ENCODE measurements at places on chromosomes 6 and 20.

DNA sequence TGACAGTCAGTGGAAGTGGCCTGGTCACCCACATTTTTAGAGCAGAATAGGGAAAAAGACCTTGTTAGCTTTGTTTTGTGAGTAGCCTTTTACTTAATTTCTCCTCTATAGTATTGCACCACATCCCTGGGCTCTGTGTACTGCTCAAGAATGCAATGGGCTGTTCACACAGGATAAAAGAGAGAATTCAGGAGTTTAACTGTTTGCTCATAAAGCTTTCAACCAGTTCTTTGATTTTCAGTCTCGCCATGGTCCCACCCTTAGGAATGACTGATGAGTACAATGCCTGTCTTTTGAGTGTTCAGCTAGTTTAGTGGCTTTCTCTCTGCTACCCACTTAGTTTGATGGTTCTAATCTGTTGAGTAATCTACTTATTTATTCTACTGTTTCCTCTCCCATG, 129.7 kb downstream of the PLG start:
- DNase-seq = no peak

DNA sequence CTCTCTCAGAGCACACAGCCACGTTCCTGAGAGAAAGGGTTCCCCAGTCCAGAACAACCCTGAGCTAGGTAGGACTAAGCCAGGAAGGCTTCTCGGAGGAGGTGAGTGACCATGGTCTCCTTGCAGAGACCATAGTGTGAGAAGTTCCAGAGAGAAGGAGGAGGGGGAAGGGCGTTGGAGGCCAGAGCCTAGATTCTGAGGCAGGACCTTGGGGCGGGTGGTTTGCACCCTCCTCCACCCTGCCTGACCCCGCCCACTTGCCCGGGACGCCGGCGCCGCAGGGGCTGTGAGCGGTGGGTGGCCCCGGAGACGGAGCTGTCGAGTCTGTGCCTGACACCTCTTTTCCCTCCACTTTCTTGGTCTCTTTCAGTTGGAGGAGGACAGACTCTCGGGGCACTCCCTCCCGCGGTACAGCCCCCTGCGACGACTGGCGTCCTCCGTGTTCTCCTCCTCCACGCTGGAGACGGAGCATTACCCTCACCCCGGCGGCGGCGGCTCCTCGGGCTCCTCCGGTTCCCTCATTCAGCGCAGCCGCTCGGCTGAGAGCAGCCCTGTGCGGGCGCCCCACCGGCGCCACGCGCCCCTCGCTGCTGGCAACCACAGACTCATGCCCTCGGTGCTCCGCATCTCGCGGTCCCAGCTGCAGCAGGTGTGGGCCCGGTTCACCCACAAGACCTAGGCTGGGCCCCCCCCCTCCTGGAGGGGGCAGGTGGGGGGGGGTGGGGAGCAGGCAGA, 26.2 kb downstream of the TTBK1 start:
- no peak for DNase-seq

- DNase-seq = no peak
Measured at GRCh38 chr6:75512591-75512990, 19.0 kb upstream of the FILIP1 start.

DNA sequence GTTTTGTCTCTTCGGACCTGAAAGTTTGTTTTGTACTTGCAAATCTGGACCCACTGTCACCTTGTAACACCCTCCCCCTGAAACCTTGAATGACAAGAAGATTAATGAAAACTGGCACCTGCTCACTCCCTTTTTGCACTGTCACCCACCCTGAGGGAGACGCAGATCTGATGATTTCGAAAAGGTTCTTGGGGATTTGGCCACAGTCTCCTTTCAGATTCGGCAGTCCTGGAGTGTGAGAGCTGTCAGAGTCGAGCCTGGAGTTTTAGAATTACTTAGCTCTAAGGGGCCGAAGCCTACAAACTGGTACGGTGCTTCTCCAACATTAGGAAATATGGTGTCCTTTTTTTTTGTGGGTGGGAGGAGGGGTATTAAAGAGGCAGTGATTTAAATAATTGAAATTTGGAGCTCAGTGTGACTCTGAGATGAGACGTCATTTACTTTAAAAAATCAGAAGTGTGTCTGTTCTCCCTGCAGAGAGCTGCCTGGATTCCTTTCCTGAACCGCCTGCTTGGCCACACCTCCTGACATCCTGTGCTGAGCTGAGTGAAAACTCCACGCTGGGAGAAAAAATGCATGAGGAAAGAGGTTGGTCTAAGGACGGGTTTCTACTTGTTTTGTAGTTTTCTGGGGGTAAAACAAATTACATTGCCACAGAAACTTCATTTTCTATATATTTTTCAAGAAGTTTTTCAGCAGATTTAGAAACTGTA, 447.0 kb upstream of the CDH4 start:
- DNase-seq = no peak

DNA sequence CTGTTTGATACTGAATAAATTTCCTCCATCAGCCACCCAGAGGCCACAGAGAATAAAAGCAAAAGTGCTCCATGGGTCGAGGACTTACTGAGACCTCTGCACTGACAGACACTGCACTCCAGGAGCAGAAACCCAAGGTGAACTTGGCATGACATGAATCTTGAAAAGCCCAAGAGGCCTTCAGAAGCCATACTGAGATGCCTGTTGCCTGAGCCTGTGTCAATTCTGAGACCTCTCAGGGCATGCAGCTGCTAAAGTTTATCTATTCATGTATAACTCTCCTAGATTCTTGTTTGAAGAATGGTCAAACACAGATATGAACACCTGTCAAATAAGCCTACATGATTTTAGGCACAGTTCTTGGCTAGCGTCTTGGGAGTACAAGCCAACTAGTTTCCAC, 145.7 kb downstream of the KIF16B start:
- no peak for DNase-seq

- DNase-seq = no peak
Measured at GRCh38 chr6:95364016-95364604, 213.2 kb upstream of the MANEA start.

DNA sequence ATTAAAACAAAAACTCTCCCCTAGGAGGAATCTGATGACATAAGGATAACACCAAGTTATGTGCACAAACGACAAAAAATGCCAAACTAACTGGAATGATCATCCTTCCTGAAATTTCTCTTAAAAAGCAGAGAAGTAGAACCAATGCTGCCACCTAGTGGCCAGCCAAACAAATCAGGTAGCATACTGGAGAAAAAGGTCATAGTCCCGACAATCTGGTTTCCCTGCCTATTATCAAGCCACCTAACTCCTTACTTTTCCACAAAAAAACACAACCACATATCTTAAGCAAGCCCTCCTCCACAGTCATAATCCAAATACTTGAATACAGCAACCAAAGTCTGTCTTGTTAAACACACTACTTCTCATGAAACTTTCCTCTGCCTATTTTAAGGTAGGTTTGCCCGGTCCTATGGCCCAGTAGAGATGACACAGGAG, 5.3 kb downstream of the OARD1 start:
- peak; percentile 81 for DNase-seq

DNA sequence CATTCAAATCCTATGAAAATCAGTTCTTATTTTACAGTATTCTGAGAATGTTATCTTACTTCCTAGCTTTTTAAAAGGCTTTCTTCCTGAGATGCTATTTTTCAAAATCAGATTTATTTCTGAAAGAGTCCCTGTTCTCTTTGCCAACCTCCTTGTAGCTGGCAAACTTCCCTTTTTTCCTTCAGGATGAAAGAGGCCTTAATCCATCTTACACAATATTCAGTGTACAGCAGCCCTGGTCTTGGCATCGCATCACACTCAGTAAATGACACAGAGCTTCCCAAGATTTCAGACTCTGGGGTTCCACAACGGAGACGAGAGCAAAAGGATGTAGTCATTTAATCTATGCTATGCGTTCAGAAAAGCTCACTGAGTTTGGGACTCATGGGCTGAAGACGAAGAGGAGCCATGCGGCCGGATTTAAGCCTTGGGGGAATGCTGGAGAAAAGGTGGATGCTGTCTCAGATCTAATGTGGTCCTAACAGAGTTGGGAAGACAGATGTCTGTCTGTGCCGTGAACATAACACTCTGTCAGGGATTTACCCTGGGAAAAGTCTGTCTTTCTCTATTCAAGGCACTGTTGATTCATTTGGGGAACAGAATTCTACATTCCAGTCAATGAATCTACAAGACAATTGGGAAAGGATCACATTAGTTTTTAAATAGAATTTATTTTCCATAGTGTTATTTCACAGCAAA, 616.4 kb upstream of the AGPAT4 start:
- DNase-seq = no peak

- DNase-seq = no peak
Measured at GRCh38 chr6:65229825-65230224, 477.2 kb downstream of the EYS start.

DNA sequence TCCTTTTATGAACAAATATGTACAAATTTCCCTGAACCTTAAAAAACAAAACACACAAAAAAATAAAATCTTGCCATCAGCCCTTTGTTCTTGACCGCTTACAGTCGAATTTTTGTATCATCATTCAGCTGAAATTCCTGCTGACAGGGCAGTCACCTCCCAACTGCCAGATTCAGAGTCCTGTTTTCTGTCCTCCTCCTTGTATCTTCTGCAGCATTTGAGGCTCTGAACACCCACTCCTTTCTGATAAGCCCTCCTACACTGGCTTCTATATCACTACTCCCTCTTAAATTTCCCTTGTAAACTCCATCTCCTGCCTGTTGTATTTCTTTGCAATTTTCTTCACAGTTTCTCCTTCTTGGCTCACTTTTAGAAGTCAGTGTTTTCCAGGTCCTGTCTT, 77.8 kb upstream of the CCN6 start:
- DNase-seq = no peak

- no peak for DNase-seq
Measured at GRCh38 chr6:13425943-13426931, 61.2 kb downstream of the GFOD1 start.

DNA sequence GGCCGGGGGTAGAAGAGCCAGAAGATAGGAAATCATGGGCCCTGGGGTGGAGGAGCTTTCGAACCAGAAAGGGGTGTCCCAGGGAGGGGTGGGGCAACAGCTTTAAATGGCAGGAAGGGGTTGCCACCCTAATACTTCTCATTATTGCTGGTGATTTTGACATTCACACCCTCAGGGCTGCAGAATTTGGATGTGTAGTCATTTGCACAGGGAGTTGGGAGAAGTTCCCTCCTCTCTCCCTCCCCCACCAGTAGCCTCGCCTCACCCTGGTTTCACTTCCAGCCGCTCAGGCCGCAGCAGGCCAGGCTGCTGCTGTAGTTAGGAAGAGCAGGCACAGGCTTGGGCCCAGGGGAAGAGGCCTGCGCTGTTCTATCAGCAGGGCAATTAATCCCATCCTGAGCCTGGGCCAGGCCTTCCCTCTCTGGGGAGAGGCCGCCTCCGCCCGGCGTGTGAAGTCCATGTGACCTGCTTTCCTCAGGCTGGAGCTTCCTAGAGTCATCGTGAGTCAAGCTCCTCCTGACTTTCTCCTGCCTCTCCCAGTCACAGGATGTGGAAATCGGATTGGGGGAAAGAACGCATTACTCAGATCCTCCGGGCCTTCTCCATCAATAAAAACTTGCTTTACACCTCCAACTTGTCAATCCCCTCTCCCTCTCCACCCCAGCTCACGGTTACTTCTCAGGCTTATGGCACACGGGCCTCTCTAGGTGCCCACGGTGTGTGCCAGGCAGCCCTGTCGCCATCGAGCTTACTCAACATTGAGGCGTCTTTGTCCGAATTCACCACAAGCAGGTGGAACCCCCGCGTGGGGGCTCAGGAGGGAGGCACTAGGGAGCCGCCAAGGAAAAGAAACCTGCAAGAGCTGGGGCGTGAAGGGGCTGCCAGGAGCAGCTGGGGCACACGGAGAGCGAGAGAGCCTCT, 7.8 kb downstream of the ADTRP start:
- DNase-seq = peak; percentile 43

GRCh38 chr6:82441047-82441855, 77.6 kb downstream of the TPBG start:
- peak; percentile 44 for DNase-seq

- no peak for DNase-seq
Measured at GRCh38 chr20:47124181-47124717, 229.6 kb downstream of the EYA2 start.

GRCh38 chr20:52748990-52749389, 223.2 kb upstream of the TSHZ2 start:
- DNase-seq = no peak

DNA sequence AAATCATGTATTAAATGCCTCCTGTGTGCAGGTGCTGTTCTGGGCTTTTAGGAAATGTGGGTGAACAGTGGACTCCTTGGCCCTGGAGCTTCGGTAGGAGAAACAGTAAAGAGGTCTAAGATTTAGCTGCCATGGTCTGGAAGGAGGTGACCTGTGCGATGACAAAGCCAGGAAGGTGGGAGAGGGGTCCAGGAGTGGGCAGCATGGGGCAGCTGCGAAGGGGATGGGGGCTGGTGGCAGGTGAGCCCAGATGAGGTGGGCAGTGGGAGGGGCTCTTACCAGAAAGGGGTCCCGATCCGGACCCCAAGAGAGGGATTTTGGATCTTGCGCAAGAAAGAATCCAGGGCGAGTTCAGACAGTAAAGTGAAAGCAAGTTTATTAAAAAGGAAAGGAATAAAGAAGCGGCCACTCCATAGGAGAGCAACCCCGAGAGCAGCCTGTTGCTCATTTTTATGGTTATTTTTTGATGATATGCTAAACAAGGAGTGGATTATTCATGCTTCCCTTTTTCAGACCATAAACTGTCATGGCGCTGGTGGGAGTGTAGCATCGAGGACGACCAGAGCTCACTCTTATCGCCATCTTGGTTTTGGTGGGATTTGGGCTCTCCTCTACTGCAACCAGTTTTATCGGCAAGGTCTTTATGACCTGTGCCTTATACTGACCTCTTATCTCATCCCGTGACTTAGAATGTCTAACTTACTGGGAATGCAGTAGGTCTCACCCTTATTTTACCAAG, 38.7 kb downstream of the PRR18 start:
- no peak for DNase-seq

DNA sequence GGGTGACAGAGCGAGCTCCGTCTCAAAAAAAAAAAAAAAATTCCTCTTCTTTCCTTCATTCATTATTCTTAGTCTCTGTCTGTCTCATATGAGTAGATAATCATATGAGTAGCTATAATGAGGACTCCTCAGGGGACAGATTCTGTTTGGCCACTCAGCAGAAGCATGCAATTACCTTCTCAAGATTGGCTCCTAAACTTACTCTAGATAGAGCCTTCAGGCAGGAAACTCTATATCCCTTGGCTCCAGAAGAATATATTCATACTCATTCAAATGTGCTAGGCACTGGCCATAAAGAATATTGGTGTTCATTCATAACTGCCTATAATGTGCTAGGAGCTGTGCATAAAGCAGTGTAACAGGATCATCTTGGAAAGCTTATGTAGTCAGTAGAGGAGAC, 2.2 kb upstream of the ACAT2 start:
- peak; percentile 31 for DNase-seq

GRCh38 chr6:26251354-26252076, 113.5 kb upstream of the BTN3A2 start:
- peak; percentile 95 for DNase-seq

GRCh38 chr20:32395066-32395465, 36.9 kb downstream of the ASXL1 start:
- no peak for DNase-seq

DNA sequence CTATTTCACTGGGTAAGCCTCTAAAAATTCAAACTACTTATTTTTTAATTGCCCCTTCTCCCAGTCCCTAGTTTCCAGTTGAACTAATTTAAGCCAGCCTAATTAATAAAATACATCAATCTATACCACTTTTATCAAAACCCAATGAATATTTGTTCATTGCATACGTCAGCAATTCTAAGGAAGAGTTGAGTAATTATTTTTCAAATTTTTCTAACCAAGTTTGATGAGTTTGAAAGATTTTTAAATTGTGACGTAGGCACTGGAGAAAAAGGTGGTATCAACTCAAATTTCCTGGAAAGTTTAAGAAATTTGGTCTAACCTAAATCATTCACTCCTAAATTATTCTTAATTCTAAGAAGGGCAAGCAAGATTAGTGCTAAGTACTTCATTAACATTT, 35.7 kb downstream of the COL21A1 start:
- no peak for DNase-seq

- DNase-seq = no peak
Measured at GRCh38 chr6:157652601-157653363, 170.3 kb upstream of the SNX9 start.
